Amygdala (tissue), 56 donors: ENCODE measurements at places on chromosomes 16 and 17.

DNA sequence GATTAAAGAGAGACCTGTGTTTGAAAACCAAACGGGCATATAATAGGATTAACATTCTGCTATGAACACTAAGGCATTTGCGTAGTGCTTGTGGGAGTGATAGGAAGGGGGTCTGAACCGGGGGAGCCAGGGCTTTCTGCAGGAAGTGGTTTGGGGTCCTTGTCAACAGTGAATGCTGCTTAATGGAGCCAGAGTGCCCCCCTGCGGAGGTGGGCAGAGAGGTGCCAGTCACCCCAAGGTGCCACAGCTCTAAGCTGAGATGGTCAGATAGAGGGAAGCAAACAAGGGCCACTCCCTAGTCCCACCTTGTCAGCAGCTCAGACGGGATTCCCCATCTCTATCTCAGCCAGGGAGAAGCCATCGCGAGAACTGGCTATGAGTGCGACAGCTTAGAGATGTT lies 17.7 kb downstream of the NAA60 start:
- no peak for DNase-seq

GRCh38 chr17:75131278-75132017 lies at the start of gene NT5C:
Gene NT5C, minus strand, starts transcription at chr17:75131742. Its CDS starts 35 bp downstream, at chr17:75131707.
- peak; percentile 45 for DNase-seq

DNA sequence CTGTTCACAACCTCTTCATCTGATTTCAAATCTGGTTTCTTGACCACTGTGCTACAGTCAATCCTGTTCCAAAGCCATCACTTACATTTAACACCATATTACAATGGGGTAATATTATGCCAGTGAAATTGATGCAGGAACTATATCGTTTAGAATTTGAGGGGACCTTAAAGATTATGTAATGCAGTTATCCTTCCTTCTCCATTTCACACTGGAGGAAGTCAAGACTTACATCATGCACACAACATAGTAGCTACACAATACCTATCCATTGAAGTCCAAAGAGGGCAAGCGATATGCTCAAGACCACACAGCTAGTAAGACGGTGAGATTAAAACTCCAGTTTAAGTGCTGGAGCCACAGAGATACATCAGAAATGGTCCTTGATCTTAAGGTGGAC lies 16.8 kb downstream of the NOG start:
- DNase-seq = no peak

DNA sequence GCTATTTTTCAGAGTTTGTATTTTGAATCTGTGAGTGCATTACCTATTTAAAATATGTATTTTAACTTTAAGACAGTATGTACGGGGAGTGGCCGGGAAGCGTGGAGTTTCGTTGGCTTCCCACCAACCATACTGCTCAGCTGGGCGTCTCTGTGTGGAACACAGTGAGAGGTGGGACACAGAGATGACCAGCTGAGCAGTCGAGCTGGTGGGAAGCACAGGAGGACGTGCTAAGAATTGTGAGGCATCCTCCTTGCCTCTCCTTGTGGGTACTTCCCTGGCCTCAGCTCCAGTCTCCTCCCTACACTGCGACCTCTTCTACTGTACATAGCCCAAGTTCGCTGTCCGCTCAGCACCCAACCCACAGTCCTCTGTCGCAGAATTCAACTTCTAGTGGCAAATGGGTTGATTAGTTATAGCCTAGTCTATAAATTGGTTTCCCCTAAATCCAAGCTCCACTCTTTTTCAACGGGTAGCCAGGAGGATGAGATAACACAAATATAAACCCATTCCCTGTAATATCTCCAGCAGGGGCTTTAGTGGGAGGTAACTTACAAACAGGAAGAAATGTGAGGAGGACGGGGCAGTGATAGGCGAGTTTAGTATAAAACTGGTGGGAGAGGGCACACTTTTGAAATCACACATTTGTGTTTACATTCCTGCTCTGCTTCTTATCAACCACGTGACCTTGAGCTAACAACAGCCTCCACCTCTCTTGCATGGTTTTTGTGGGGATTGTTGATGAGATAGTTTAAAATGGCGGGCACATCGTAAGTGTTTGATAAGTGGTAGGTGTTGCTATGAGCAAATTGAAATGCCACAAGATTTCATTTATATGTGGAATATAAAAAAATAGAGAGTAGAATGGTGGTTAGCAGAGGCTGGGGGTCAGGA lies 211.9 kb upstream of the HS3ST3A1 start:
- DNase-seq = no peak

DNA sequence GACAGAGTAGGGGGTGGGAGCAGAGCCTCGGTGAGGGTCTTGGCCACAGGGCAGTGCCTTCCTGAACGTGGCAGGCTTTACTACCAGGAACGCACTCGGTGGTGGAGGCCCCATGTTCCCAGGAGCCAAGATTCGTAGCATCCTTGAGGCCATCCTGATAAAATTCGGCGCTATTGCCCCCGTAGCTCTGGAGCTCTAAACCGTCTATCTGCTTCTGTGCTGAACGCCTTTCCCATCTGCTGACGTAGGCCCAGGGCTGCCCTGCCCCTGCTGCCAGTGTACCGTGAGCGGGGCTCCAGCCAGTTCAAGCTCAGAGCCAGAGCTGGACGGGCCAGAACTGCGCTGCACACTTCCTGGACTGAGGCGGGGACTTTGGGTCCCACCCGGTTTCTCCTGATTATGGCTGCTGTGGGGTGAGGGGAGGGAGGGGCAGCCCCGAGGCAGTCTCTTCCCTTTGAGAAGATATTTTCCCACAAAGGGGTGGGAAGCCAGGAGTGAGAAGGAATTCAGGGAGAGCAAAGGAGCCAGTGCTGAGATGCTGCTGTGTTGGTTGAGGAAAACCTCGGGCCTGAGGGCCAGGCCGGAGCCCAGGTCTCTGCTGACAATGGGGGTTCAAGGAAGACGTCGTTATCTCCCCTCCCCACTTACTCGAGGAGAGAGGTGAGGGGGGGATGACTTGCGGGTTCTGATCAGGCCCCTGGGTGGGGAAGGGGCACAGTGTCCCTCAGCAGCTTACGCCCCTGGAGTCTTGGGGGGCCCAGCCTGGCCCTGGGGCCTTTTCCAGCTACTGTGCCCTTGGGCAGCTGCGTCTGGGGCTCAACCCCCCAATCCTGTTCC lies 29.4 kb downstream of the OR1D5 start:
- DNase-seq = no peak

GRCh38 chr17:68820825-68821481 lies 134.2 kb downstream of the ABCA8 start:
- no peak for DNase-seq

GRCh38 chr17:56870081-56870651 lies 36.2 kb downstream of the DGKE start:
- DNase-seq = no peak

GRCh38 chr16:65817066-65817465 lies 549.4 kb upstream of the CDH5 start:
- DNase-seq = no peak

- no peak for DNase-seq
Observed at GRCh38 chr17:77318491-77319210, 177.9 kb downstream of the SEC14L1 start.

- DNase-seq = no peak
Observed at GRCh38 chr16:27253526-27253930, 15.0 kb downstream of the NSMCE1 start.

GRCh38 chr16:27426423-27427408 lies 24.7 kb downstream of the IL21R start:
- no peak for DNase-seq

DNA sequence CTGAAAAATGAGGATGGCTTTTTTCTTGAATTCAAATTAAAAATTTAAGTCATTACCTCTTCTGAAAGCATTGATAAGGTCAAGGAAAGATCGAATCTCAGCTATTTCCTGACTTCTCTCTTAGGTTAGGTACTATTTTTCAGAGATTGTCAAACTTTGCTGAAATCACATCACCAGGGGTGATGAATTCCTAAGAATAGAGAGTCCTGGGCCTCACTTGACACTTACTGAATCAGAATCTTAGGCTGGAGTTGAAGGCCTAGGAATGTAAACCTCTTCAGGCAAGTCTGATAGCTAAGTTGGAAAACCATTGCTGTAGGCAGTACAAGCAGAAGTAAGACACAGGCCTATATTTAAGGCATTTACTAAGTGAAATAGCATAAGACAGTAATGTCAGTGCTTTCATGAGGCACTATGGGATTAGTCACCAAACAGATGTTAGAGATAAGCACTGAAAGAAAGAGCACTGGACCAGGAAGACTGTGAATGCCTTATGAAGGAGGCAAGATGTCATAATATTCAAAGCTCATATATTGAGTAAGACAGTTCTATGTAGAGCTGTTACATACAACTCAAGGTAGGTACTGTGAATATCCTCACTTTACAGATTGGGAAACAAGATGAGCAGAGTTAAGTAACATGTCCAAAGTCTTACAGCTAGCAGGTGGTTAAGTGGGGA lies 21.5 kb downstream of the DCAF7 start:
- no peak for DNase-seq
